ENCODE measurements at places on chromosomes 7 and 10.

DNA sequence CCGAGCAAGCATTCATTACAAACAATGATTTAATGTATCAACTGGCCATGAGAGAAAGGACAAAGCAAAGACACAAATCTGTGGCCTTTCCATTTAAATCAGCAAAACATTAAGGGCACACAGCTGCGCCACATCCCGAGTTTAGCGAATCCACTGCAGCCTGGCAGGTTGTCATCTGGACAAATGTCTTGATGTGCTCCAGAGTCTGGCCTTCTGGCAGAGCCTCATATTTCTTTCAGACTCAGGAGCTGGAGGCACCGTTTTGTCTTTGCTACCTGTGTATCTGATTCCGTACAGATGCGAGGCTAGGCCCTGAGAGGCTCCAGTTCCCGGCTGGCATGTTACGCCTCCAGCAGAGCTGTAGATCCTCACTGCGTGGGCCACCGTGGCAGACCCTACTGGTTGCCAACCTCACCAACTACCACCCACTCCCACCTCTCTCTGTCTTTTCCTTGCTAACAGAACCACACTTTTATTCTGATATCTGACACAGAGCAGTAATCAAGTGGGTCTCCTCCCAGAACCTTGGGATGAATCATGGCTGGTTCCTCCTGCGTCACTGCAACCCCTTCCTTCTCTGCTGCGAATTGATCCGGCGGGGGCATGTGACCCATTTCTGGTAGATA lies 40.9 kb upstream of the EFCAB10 start:
- DNase-seq = no peak

DNA sequence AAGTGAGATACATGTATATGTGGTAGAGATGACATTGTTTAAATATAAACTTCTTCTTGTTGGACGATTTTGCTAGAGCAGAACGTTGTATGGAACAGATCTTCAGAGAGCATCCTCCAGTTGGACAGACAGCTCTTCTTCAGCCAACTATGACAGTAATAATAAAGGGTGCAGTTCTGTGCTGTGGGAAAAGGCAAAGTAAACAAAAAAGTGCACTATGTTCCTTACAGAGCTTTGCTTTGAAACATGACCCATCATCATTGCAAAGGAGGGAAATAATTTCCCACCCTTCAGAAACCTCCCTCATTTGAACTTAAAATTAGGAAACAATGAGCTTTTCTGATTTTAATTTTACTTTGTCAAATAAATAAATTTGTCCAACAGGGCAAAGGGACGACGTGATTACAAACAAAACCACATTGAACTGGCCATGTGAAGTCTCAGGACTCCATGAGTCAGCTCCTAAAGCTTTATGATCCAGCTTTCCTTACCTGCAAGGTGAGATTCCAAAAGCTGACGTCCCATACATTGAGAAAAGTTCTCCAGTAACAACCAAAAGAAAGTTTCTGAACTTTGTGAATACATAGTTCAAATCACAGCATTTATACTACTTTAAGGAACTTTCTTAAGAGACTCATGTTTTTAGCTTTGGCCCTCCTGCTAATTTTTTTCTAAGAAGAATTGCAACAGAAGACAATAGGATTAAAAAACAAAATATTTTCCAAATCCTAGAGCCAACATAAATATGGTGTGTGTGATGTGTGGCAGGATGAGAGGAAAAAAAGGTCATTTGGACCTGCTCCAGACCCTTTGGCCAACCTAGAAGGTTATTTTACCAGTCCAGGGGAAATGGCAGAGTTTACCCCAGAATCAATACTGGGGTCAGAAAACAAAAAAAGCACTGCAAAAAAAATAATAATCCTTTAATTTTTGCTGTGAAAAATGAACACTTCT lies 565.4 kb upstream of the NRP1 start:
- DNase-seq = no peak

DNA sequence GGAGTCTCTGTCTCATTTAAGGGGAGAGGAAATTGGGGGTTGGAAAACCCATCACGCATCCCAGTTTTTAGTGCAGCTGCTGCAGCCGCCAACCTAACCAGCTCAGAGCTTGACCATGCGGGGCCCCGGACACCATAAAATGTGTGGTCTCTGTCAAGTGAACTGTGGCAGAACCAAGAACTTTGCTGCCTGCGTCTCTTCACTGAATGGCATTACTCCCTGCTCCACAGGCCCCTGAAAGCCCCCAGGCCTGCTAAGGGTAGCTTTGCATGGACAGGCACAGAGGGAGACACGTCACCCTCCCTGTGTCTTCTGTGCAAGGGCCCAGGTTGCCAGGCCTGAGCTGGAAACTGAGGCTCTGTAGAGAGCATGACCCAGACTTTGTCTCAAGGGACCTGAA lies 144.6 kb upstream of the GPR26 start:
- no peak for DNase-seq

GRCh38 chr10:23035569-23035968 lies 59.8 kb upstream of the MSRB2 start:
- no peak for DNase-seq

- DNase-seq = no peak
These were observed 62.0 kb downstream of the MYOF start for GRCh38 chr10:93420091-93420490.

DNA sequence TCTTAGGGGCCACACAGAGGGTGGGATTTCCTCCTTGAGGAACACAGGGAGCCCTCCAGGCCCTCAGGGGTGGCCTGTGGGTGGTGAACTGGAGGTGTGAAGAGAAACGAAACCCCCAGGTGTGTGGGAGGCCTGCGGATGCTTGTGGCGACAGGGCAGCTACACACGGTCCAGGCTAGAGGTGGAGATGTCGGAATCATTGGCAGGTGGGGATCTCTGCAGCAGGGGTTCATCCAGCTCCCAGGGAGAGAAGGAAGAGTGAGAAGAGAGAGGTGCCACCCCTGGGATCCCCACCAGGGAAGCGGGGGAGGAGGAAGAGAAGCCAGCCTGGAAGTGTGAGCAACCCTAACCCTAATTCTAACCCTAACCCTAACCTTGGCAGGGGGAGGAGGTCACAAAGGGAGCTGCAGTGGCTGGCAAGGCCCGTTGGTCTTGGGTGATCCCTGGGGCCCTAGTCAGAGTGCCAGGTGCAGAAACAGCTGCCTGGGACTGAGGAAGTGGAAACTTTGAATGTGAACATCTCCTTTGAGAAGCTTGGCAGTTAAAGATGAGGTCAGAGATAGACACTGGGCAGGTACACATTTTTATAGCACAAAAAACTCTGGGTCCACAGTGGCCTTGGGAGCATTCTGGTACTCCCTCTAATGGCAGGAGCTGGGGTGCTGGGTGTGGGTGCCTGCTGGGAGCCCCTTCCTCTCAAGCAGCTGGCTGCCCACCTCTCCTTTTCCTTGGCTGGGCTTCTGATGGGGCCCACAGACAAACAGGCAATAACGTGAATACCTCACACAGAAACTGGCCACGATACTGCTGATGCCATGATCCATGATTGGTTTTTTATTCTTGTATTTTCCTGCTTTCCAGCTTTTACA lies 6.8 kb upstream of the AEBP1 start:
- no peak for DNase-seq

DNA sequence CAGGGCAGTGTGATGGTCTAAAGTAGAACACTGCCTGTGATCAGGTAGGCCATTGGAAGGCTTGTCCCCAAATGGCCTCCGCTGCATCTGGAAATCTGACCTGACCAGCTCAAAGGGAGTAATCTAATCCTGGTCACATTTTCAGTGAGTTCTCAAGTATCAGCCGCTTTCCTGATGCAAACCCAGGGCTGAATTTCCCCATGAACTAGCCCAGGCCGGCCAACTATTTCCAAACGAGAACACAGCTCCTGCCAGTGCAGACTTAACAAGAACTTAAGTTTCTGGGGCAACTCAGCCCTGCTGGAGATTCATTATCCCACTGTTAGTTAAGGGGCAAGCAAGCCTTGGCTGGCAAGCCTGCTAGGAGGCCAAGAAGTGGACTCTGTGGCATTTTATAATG lies 59.6 kb upstream of the FAM180A start:
- no peak for DNase-seq

- DNase-seq = no peak
These were observed 28.1 kb upstream of the RPA3 start for GRCh38 chr7:7746458-7746857.

DNA sequence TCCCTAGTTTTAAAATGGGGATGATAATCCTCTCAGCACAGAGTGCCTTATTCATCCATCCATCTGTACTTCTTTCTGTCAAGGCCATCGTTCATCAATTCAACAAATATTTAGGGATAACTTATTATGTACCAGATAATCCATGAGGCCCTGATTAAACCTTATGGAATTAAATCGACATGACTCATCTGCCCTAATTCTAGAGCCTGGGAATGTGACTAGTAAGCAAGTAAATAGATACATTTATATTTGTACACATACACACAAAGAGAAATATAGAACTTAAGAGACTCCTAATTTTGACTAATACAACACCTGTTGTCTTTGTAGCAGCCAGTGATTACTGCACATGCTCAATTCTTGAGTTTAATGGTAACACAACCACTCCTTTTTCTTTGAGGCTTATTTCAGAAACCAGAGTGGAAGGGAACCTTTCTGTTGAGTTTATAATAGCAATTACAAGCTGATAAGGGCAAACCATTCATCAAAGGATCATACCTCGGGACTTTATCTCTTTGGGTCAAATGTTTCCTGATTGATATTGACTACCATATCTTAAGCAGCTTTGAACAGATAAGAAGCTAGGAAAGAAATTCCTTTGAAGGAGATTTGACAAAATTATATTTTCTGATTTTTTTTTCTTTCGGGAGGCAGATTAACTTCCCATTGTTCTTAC lies 122.7 kb downstream of the ARID5B start:
- DNase-seq = no peak

GRCh38 chr10:97608991-97609561 lies 19.6 kb downstream of the C10orf62 start:
- no peak for DNase-seq

GRCh38 chr10:127610816-127611215 lies 61.7 kb downstream of the NPS start:
- no peak for DNase-seq

DNA sequence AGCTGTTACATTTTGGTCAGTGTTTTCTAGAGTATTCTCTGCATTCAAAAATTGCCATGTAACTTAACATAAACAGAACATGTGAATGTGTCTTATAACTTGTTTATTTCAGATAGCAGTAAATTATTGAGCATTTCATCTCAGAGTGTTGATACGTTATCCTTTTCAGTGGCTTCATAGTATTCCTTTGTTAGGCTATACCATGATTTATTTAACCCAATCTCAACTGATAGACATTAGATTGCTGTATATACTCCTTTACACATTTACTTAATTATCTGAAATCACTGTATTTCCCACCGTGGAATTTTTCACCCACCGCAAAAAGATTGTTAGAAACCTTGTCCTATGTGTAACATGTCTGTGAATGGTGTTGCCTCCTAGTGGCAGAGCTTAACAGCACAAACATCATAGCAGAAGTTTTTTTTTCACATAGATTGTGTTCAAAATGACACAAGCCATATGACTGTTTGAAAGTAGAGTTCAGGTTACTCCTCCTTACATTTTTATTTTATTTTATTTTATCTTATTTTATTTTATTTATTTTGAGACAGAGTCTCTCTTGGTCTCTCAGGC lies 21.4 kb downstream of the SLF2 start:
- DNase-seq = no peak

GRCh38 chr10:119282446-119282845 lies 75.1 kb downstream of the GRK5 start:
- no peak for DNase-seq

DNA sequence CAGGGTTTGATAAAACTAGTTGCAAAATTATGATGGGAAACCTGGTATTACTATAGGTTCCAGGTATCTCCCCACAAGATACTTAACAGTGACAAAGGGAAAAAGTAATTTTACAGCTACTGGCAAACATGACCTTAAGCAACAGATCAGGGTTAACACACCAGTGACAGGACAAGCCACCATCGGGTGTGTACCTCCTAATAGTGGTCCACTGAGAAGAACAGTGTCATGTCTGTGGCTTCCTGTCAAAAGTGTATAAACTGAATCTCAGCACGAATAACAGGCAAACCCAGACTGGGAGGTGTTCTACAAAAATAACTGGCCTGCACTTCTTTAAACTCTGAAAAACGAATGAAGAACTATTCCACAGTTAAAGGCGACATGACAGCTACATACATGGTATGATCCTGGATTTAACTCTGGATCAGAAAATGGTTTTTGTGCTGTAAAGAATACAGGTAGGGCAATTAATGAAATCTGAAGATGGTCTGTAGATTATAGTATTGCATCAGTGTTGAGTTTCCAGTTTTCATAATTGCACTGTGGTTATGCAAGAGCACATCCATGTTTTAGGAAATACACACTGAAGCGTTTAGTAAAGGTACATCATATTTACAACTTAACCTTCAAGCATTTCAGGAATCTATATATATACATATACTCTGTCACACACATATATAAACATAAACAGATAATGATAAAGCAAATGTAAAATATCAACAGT lies 32.0 kb upstream of the ARMS2 start:
- no peak for DNase-seq

- no peak for DNase-seq
These were observed 178.5 kb downstream of the TCF7L2 start for GRCh38 chr10:113128450-113129070.

GRCh38 chr7:155234158-155234492 lies 63.6 kb upstream of the INSIG1 start:
- no peak for DNase-seq

DNA sequence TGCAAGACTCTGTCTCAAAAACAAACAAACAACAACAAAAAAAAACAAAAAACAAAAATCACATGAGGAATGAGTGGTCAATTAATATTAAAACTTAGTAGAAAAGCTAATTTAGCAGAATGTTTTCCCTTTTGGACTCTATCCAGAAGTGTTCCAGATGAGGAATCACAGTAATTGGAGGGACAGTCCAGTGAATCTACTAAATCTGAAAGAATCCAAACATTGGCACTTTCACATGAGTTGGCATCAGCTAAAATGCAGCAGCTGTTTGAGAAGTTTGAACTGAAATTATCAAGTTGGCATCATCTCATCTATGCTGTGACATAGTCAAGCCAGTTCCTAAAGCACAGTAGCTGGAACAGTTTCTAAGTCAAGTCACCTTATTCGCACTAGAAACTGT lies 367.8 kb downstream of the PPP1R3A start:
- DNase-seq = no peak

GRCh38 chr7:5780801-5781496 lies 514 bp downstream of the RNF216 start:
- DNase-seq = peak; percentile 36

GRCh38 chr10:1301143-1301542 lies 245.0 kb downstream of the WDR37 start:
- DNase-seq = no peak

- no peak for DNase-seq
These were observed 12.5 kb downstream of the PRF1 start for GRCh38 chr10:70589762-70590654.

GRCh38 chr7:23276376-23276775 lies 22.8 kb upstream of the MALSU1 start:
- DNase-seq = no peak

GRCh38 chr7:27972276-27972675 lies 208.3 kb downstream of the JAZF1 start:
- peak; percentile 15 for DNase-seq

- DNase-seq = peak; percentile 37
These were observed 217.9 kb downstream of the SFMBT2 start for GRCh38 chr10:7192831-7193361.

- no peak for DNase-seq
These were observed 16.6 kb upstream of the PTN start for GRCh38 chr7:137360087-137360679.

Data from activated naive CD4-positive, alpha-beta T cell treated with anti-CD3 and anti-CD28 coated beads, Interleukin-2, amount 50 U/mL, for 72 hours (primary cell).